ENCODE measurements at places on chromosomes 2 and 18. TPM values are rescaled to one million over a fixed set of nuclear protein-coding genes. Genes with fewer than 3 reads are reported as not detected.

The STARD7 gene
- total RNA-seq: 216 TPM

The RFX8 gene
- 1.2 TPM for total RNA-seq

The TRPM8 gene
- not detected for total RNA-seq

The SLC35G4 gene
- total RNA-seq: not detected

The SLC8A1 gene
- 1.8 TPM for total RNA-seq

The APCDD1 gene
- total RNA-seq: not detected

GRCh38 chr2:69383176-69383812, 3.7 kb downstream of the GFPT1 start:
- H3K27me3 ChIP-seq: no peaks in the 10 kb centered on the region
- H3K36me3 ChIP-seq: peaks cover 17% of the 10 kb centered on the region
- no peak for DNase-seq
- H3K4me1 ChIP-seq: peaks cover 59% of the 10 kb centered on the region
- H3K27ac ChIP-seq: no peak overlapping the region

- H3K27me3 ChIP-seq: peaks cover 3% of the 10 kb centered on the region
- no peak for DNase-seq
- H3K4me1 ChIP-seq: no peaks in the 10 kb centered on the region
Measured at GRCh38 chr2:157990173-157990572, 111.5 kb upstream of the UPP2 start.

GRCh38 chr18:61580046-61580445, 246.8 kb downstream of the CDH20 start:
- H3K4me3 ChIP-seq: no peak overlapping the region
- H3K4me1 ChIP-seq: no peaks in the 10 kb centered on the region
- no peak for DNase-seq
- no peaks in the 10 kb centered on the region for H3K36me3 ChIP-seq
- peaks cover 7% of the 10 kb centered on the region for H3K27me3 ChIP-seq
- H3K27ac ChIP-seq: no peak overlapping the region

GRCh38 chr2:213995400-213996105, 415.3 kb upstream of the VWC2L start:
- no peak overlapping the region for H3K4me3 ChIP-seq
- no peak for DNase-seq
- no peaks in the 10 kb centered on the region for H3K27me3 ChIP-seq
- H3K4me1 ChIP-seq: no peaks in the 10 kb centered on the region
- no peaks in the 10 kb centered on the region for H3K36me3 ChIP-seq

DNA sequence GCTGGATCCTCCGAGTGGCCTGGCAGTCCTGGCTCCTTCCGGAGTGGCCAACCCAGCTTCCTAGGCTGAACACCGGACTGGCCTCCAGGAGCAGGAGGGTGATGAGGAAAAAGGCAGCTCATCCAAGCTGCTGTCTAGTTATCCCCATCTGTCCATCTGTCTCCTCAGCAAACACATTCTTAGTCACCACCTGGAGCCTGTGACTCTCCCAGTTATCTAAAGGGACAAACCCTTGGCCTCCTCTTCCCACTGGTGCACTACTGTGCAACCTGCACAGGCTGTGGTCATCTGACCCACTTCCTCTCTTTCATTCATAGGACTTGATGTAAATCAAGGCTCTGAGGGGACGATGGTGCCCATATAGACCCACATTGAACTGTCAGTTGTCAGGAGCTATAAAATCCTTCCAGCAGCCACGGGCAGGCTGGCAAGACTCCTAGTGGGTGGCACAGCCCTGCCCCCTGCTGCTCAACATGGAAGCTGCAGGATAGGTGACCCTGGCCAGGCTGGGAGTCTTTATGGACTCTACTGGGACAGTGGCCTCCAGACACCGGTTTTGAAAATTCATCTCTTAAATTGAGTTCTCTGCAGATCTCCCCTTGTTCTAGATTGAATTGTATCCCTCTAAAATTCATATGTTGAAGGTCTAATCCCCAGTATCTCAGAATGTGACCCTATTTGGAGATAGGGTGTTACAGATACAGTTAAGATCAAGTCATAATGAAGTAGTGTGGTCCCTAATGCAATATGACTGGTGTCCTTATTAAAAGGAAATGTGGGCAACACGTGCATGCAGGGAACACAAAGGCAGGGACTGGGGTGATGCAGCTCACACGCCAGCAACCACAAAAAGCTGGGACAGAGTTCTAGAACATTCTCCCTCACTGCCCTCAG, 29.3 kb upstream of the DUSP2 start:
- peaks cover 15% of the 10 kb centered on the region for H3K4me1 ChIP-seq
- peak overlapping the region; percentile 59 for H3K4me3 ChIP-seq
- H3K27ac ChIP-seq: peak overlapping the region; percentile 69
- peak; percentile 73 for DNase-seq
- no peaks in the 10 kb centered on the region for H3K27me3 ChIP-seq

GRCh38 chr2:9336576-9337314, 86.6 kb downstream of the ITGB1BP1 start:
- DNase-seq: no peak
- no peaks in the 10 kb centered on the region for H3K4me1 ChIP-seq
- H3K27me3 ChIP-seq: peaks cover 8% of the 10 kb centered on the region
- H3K36me3 ChIP-seq: no peaks in the 10 kb centered on the region
- no peak overlapping the region for H3K4me3 ChIP-seq
- H3K27ac ChIP-seq: no peak overlapping the region

- H3K27ac ChIP-seq: no peak overlapping the region
- no peak overlapping the region for H3K4me3 ChIP-seq
- H3K36me3 ChIP-seq: peaks cover 21% of the 10 kb centered on the region
- no peaks in the 10 kb centered on the region for H3K4me1 ChIP-seq
Measured at GRCh38 chr2:181231886-181232621, 225.1 kb upstream of the ITGA4 start.

DNA sequence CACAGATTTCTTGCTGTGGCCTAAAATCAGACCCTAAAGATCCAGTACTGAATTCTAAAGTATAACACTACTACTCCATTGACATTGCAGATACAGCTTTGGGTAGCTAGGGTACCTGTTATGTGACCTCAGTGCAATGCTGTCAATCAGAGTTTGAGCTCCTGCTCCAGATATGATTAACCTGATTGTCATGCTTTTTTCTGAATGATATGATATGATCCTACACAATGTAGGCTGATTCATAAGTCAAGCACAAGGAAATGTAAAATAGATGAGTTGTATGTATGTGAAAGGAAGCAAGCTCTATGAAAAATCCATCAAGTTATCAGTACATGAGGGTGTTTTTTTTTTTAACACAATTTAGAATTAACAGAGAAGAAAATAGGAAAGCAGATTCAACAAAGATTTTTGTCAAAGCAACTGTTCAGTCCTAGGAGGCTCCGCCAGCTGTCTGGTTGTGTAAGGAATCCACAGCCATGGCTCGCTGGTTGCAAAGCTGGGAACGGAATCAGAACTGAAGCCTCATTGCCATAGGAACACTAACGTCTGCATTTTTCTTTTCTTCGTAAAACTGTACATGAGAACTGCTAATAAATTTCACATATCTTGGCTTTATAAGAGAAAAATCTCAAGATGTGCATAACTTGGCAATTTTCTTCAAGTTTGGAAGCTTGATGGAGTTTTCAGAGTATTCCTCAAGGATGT, 52.9 kb downstream of the NR4A2 start:
- no peak for DNase-seq
- no peak overlapping the region for H3K27ac ChIP-seq
- H3K4me3 ChIP-seq: no peak overlapping the region
- no peaks in the 10 kb centered on the region for H3K36me3 ChIP-seq
